ENCODE measurements at places on chromosomes 1 and 21. TPM values are rescaled to one million over a fixed set of nuclear protein-coding genes. Genes with fewer than 3 reads are reported as not detected.

AADACL4 gene
- total RNA-seq: not detected

CSF3R gene
- not detected for total RNA-seq

ANKRD65 gene
- 1.7 TPM for total RNA-seq

CNKSR1 gene
- 0.26 TPM for total RNA-seq

NBL1 gene
- 68.1 TPM for total RNA-seq

CACNA1S gene
- not detected for total RNA-seq

CFHR4 gene
- total RNA-seq: not detected

PSMA5 gene
- 53.7 TPM for total RNA-seq

ZNF683 gene
- total RNA-seq: not detected

KRTAP13-2 gene
- total RNA-seq: not detected

HTR6 gene
- total RNA-seq: not detected

TFF2 gene
- not detected for total RNA-seq

RNF187 gene
- 39.6 TPM for total RNA-seq

PAPPA2 gene
- 2.1 TPM for total RNA-seq

PRDM16 gene
- 10.7 TPM for total RNA-seq

LHX8 gene
- total RNA-seq: not detected

PTPRC gene
- under 0.01 TPM for total RNA-seq

PPM1J gene
- total RNA-seq: 0.65 TPM

ADGRL4 gene
- total RNA-seq: 0.65 TPM

GABPA gene
- total RNA-seq: 35.9 TPM

GIPC2 gene
- 0.13 TPM for total RNA-seq

CEP350 gene
- 78.9 TPM for total RNA-seq

BLACAT1 gene
- total RNA-seq: 0.13 TPM

OR14K1 gene
- not detected for total RNA-seq

MAGOH gene
- 27.4 TPM for total RNA-seq

AIRE gene
- not detected for total RNA-seq

GJC2 gene
- total RNA-seq: 2.1 TPM

B3GALT2 gene
- total RNA-seq: 0.13 TPM
